ENCODE measurements at places on chromosomes 4 and X.

GRCh38 chr4:157204634-157205244 lies 15.8 kb upstream of the GRIA2 start:
- DNase-seq, result no peak

GRCh38 chr4:2785613-2786012 lies 7.3 kb upstream of the SH3BP2 start:
- peak; percentile 69 for DNase-seq

- DNase-seq, result no peak
Measured at GRCh38 chr4:179709961-179710624, 2267.9 kb upstream of the AGA start.

- no peak for DNase-seq
Measured at GRCh38 chr4:13298655-13299054, 185.5 kb downstream of the RAB28 start.

DNA sequence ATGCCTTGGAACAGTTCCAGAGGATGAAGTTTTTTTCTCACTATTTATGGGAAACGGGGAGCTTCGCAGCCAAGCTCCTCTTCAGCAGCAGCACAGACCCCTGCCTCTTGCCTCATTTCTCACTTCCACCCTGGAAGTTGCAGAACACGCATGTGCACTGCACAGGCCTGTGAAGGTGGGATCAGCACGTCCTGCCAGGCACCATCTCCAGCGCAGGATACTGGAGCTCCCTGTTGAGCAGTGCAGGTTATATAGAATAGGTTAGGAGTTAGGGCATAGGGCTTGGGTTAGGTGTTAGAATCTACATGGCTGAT lies 110.1 kb upstream of the CENPE start:
- no peak for DNase-seq
